ENCODE measurements at places on chromosomes 4 and X. TPM values are rescaled to one million over a fixed set of nuclear protein-coding genes. Genes with fewer than 3 reads are reported as not detected.

The ASB5 gene
- 2.0 TPM for polyA plus RNA-seq

The CXCL13 gene
- not detected for polyA plus RNA-seq

The GYPB gene
- not detected for polyA plus RNA-seq

The LONRF3 gene
- polyA plus RNA-seq: 0.50 TPM

The FAM53A gene
- polyA plus RNA-seq: 1.4 TPM

The CYTL1 gene
- polyA plus RNA-seq: not detected

The OPN1LW gene
- not detected for polyA plus RNA-seq

GRCh38 chr4:153036931-153037482, 100.9 kb downstream of the FHDC1 start:
- no peak for DNase-seq

DNA sequence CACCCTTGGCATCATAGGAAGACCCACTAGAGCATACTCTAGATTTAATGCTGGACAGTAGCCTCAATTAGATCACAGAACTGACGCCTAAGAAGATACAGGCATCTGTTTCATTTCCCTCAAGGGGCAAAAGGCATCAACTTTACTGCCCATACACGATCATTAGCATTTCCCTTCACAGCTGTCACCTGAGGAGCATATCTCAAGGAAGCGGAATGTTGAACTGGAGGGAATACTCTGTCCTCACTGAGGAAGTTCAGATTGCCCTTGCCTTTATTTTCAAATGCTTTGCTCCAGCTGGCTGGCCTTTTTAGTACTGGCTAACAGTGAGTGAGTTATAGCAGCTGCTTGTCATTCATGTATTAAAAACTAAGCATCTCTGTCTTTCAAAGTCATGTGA, 508.4 kb upstream of the GALNT7 start:
- DNase-seq: no peak

GRCh38 chr4:17142232-17142711, 243.8 kb upstream of the LDB2 start:
- no peak for DNase-seq

- no peak for DNase-seq
Observed at GRCh38 chrX:44843753-44844152, at the start of gene DUSP21. Gene DUSP21, plus strand, starts transcription at chrX:44844021. Its CDS starts 112 bp downstream, at chrX:44844133.

DNA sequence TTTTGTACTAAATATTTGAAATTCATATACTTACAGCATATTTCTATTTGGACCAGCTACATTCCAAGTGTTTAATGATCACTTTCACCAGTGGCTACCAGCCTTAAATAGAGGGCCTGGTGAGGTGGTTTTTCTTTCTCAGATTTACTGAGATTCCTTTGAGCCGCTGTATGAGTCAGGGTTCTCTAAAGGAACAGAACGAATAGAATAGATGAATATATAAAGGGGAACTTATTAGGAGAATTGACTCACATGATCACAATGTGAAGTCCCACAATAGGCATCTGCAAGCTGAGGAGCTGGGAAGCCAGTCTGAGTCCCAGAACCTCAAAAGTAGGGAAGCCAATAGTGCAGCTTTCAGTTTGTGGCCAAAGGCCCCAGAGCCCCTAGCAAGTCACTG, 146.2 kb upstream of the TLL1 start:
- DNase-seq: no peak

DNA sequence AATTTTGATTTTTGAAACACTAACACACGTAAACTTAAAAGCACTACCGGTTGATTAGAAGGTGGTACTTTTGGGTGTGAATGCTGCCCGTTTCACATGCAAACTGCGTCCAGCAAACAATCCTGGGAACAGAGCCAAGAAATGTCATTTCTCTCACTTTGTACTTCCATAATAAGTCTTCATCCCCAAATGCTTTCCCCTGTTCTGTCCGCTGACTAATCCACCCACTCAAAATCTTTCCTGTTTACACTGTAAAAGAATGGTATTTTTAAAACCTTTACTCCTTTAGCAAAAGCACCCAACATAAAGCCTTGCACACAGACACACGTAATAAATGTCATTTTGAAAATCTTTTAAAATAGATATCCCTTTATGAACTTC, 39.1 kb upstream of the PDLIM5 start:
- no peak for DNase-seq

GRCh38 chrX:12866451-12867377, at the start of gene TLR7:
Gene TLR7, plus strand, starts transcription at chrX:12867072. Its CDS starts 507 bp downstream, at chrX:12867579.
- no peak for DNase-seq

DNA sequence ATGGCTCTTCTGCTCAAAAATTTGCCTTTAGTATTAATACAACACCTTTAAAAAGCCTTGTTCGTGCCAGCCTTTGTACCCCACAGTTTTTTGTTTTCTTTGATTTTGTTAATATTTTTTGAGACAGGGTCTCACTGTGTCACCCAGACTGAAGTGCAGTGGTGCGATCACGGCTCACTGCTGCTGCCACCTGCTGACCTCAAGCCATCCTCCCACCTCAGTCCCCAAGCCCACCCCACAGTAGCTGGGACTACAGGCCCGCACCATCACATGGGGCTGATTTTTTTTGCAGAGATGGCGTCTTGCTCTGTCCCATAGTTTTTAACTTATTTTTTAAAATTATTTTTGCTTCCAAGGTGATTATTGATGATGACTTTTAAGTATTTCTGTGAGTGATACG, 134.0 kb downstream of the HTR2C start:
- DNase-seq: no peak

GRCh38 chr4:129342819-129343408, 247.0 kb downstream of the C4orf33 start:
- DNase-seq: no peak

GRCh38 chrX:23478056-23478455, 143.4 kb downstream of the PTCHD1 start:
- DNase-seq: no peak

DNA sequence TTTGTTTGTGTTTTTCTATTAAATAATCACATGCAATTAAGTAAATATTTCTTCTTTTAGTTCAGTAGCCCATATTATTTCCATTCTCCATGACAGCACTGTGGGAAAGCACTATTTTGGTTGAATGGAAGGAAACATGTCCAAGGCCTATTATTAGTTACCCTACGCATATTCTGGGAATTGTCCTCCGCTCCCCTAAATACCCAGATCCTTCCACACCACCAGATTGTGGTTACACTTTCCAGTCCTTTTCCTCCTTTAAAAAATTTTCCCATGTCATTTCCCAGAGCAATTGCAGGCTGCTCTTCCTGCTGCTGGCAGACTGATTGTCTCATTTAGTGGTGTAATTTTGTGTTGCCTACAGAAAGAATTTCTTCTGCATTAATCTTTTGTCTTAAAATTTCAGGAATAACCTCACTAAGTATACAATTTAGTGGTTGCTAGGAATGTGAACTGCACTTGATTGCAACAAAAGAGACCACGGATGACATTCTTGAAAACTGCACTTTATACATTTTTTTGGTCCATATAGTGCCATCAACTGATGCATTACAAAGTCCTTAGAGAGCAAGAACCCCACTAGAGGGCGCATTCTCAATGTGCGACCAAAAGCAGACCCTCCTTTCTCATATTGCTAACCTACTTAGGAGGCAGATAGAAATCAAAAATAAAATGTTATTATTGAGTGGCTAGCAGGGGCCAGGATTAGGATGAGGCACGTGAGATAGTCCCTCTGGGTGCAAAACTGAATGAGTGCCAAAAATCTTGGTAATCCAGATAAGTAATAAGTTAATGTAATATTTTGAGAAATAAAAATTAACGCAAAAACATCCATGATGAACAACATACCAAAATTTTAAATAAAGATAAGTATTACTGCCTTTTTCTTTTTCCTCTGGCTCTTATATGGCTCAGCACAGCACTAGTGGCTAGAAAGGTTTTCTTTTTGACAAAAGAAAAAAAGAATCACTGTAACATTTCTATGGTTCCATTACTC, 98.8 kb upstream of the IQCM start:
- DNase-seq: peak; percentile 30

DNA sequence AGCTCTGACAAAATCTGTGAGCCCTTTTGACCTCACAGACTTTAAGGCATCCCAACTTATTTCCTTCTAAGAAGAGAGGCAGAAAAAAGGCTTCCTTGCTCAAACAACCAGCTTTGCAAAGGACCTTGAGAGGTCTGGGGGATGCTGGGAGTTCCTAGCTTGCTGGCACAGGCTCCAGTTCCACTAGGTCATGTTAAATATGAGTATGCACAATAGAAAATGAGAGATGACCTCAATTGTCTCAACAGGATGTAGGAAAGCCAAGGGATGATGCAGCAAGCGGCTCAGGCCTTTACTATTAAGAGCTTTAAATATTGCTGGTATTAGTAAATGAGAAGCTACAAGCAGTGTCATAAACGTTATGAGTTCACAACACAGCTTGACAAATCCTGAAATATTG, 13.3 kb upstream of the ZNF827 start:
- no peak for DNase-seq

GRCh38 chrX:21479695-21480270, 105.6 kb downstream of the CNKSR2 start:
- no peak for DNase-seq

DNA sequence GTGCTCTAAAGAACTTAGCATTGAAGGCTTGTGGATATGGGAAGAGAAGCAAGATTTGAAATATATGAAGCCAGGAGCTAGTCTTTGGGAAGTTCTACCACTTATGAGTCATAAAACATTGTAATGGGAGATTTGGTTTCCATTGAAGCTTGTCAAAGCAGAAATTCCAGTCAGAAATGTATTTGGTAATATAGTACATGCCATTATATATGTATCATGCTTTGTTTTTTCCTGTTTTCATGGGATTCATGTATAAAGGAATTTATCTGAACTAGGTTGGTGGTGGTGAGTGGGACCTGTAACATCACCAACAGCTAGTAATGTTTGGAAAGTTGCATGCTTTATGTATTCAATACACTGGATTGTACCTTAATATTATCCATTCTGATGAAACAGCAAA, 14.6 kb upstream of the DCAF8L2 start:
- no peak for DNase-seq

DNA sequence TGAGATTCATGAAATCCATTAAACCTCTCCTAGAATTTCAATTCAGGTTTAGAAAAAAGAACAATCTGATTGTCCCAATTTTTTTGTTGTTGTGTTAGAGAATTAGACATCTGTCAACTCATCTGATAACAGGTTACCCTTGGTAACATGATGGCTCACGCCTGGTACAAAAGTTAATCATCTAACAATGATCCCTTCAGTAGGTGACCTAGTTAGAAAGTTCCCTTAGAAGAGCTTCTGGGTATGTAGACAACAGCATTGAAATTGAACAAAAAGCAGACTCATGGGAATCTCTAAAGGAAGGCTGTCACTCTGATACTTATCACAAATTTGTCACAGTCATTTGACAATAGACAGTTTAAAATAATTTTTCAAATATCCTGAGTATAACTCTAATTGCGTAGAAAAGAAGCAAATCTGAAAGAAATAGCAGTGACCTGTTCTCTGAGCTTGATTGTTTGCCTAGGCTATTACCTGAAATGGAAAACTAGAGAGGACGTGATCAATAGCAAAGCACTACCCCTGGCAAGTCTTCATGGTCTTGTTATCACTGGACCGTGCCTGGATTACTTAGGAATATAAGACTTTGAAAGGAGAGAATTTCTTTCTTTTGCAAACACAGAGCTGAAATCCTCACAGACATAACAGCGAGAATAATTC, 880.4 kb upstream of the AGA start:
- no peak for DNase-seq

DNA sequence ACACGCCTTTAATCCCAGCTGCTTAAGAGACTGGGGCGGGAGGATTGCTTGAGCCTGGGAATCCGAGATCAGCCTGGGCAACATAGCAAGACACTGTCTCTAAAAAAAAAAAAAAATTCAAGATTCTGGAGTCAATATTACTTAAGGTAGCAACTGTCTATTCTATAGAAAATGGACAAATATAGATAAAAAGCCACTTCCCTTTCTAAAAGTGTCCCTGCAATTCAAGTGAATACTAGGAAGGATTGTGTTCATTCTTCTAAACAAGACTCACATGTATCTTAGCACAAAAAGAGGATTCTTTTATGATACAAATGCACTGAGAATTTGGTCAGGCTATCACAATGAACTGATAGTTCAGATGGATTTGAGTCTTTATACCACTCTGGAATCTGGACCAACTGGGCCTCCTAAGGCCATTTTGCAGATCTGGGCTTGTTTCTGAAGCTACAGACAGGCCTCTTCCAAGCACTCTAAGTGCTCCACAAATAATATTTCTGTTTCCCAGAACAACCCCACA, 7.0 kb downstream of the PKD2 start:
- DNase-seq: no peak
